ENCODE measurements at places on chromosomes 6 and 20.

DNA sequence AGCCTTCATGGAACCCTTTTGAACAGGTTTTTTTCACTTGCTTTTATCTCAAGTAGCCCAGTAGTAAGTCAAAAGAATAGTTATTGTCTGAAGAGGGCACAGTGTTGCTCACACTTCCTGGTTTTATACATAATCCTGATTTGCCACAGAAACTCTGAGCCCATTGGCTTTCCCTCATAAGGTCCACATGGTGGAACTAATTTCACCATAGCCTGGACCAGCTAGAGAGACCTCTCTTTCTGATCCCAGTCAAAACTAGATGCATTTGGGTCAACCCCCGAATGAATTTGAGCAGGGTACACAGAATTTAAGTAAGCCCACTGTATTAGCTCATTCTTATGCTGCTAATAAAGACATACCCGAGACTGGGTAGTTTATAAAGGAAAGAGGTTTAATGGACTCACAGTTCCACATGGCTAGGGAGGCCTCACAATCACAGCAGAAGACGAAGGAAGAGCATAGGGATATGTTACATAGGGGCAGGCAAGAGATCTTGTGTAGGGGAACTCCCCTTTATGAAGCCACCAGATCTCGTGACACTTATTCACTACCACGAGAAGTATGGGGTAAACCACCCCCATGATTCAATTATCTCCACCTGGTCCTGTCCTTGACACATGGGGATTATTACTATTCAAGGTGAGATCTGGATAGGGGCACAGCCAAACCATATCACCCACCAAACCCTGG is 6.2 kb downstream of the RWDD2A start:
- no peak for DNase-seq

- no peak for DNase-seq
Measured at GRCh38 chr6:47734831-47735481, 36.6 kb downstream of the ADGRF4 start.

GRCh38 chr6:52725535-52726192 is 37.6 kb downstream of the GSTA2 start:
- no peak for DNase-seq

GRCh38 chr20:58069207-58069606 is 159.2 kb downstream of the ANKRD60 start:
- no peak for DNase-seq

DNA sequence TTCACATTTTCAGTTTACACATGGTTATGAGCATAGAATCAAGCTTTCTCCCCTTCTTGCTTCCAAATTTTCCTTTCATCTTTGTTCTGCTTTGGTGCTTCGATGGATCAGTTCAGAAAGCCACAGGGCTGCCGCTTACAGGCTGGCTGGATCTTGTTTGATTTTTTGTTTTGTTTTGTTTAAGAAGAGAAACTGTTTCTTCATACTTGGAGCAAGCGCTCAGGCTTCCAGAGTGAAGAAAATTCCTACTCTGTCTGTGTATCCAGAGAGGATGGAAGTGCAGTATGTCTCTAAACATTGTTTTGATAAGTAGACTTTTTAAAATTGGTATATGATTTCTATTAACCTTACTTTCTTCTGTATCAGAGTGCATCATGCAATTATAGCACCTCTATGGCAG is 66.9 kb downstream of the ARID1B start:
- no peak for DNase-seq

Measured in SK-N-MC (cell line).